ENCODE measurements at places on chromosomes 7 and 10.

DNA sequence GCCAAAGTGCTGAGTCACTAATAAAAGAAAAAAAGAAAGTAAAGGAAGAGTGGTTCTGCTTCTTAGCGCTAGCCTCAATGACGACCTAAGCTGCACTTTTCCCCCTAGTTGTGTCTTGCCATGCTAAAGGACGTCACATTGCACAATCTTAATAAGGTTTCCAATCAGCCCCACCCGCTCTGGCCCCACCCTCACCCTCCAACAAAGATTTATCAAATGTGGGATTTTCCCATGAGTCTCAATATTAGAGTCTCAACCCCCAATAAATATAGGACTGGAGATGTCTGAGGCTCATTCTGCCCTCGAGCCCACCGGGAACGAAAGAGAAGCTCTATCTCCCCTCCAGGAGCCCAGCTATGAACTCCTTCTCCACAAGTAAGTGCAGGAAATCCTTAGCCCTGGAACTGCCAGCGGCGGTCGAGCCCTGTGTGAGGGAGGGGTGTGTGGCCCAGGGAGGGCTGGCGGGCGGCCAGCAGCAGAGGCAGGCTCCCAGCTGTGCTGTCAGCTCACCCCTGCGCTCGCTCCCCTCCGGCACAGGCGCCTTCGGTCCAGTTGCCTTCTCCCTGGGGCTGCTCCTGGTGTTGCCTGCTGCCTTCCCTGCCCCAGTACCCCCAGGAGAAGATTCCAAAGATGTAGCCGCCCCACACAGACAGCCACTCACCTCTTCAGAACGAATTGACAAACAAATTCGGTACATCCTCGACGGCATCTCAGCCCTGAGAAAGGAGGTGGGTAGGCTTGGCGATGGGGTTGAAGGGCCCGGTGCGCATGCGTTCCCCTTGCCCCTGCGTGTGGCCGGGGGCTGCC is at the start of gene IL6:
Gene IL6 (plus strand): TSS at position 294 of the 807 bp plus-strand sequence. CDS start 63 bp downstream, at position 357.
- peak within 1 kb of the TSS; percentile 37 for H3K27ac ChIP-seq
- H3K4me3 ChIP-seq: no peak within 1 kb of the TSS
- no peaks in the 10 kb centered on the region for H3K27me3 ChIP-seq

DNA sequence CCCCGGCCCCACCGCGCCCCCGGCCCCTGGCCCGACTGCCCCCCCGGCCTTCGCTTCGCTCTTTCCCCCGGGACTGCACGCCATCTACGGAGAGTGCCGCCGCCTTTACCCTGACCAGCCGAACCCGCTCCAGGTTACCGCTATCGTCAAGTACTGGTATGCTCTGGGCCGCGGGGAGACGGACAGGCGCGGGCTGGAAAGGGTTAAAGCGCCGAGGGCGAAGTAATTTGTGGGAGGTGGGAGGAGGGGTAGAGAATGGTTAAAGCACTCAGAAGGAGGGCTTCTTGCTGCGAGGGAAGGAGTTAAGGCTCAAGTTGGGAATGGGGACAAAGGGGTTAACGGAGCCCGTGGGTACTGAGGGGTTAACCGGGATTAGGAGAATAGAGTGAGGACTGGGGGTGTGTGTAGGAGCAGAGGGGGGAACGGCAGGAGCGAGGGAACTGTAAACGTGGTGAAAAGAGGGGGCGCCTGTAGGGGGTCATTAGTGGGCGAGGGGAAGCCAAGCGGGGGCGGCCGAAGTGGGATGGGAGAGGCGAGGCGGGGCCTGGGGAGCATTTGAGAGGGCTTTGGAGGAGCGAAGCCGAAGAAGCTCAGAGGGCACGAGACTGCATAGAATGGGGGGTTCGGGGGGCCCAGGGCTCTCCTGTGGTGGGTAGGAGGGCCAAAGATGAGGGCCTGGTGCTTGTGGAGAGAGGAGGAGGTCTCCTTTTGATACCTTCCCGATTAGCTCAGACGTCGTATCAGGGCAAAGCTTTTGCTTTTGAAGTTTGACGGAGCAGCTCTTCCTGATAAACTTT is 605 bp downstream of the SUFU start:
- peak overlapping the region; percentile 91 for H3K4me3 ChIP-seq
- no peak overlapping the region for H3K27ac ChIP-seq
- peaks cover 12% of the 10 kb centered on the region for H3K4me1 ChIP-seq
- peak; percentile 29 for DNase-seq
- H3K27me3 ChIP-seq: no peaks in the 10 kb centered on the region

DNA sequence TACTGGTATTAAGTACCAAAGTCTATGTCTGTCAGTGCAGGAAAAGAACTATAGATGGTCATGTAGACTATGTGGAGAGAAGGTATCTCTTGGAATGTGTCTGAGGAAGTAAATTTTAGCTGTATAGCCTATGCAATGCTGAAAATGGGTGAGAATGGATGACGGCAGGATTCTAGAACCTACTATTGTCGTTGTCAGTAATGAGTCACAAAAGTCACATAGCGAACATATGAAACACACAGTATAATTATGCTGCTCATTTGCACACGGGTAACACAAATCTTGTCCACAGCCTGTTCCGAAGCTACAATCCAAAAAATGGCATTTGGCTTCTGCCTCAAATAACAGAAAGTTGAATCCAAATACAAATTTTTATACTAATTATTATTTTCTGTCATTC is 33.6 kb upstream of the KMT2E start:
- peaks cover 68% of the 10 kb centered on the region for H3K4me1 ChIP-seq
- no peak for DNase-seq
- H3K4me3 ChIP-seq: no peak overlapping the region
- no peak overlapping the region for H3K27ac ChIP-seq
- H3K27me3 ChIP-seq: no peaks in the 10 kb centered on the region
- no peaks in the 10 kb centered on the region for H3K36me3 ChIP-seq

GRCh38 chr7:732556-732955 is 5.5 kb upstream of the PRKAR1B start:
- no peak overlapping the region for H3K4me3 ChIP-seq
- H3K4me1 ChIP-seq: no peaks in the 10 kb centered on the region
- DNase-seq: no peak
- no peak overlapping the region for H3K27ac ChIP-seq
- H3K36me3 ChIP-seq: no peaks in the 10 kb centered on the region

DNA sequence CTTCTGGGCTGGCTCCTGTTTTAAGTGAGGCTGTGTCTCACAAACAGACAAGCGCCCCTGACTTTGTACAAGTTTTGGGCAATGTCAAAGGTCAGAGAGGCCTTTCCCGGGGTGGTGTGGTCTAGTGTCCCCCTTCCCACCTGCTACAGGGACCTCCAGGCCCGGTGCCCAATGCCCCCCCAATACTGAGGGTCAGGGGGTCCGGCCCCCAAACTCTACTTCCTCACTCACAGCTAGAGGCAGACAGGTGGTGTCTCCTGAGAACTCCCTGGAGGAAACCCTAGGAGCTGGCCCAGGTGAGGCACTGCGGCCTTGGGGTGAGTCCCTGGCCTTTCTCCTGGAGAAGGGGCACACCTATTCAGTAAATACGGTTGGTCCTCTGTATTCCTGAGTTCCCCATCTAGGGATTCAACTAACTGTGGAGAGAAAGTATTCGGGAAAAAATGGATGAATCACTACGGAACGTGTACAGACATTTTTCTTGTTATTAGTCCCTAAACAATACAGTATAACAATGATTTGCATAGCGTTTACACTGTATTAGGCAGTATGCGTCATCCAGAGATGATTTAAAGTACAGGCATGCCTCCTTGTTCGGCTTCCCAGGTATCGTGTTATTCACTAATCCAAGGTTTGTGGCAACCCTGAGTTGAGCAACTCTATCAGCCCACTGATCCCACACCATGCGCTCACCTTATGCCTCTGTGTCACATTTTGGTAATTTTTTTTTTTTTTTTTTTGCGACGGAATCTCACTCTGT is 308.1 kb downstream of the WDR37 start:
- no peak overlapping the region for H3K4me3 ChIP-seq
- no peak overlapping the region for H3K27ac ChIP-seq
- H3K27me3 ChIP-seq: no peaks in the 10 kb centered on the region
- H3K4me1 ChIP-seq: no peaks in the 10 kb centered on the region
- no peak for DNase-seq
- no peaks in the 10 kb centered on the region for H3K36me3 ChIP-seq
